ENCODE measurements at places on chromosomes 6 and 20.
A peak's percentile ranks its signal among the peaks of the same experiment; 100 is the strongest.

GRCh38 chr20:52342913-52343312 is 151.3 kb upstream of the ZFP64 start:
- no peak for DNase-seq

- DNase-seq: no peak
Measured at GRCh38 chr20:7323957-7324356, 556.5 kb downstream of the BMP2 start.

GRCh38 chr6:168012431-168013249 is 15.2 kb downstream of the KIF25 start:
- DNase-seq: no peak

DNA sequence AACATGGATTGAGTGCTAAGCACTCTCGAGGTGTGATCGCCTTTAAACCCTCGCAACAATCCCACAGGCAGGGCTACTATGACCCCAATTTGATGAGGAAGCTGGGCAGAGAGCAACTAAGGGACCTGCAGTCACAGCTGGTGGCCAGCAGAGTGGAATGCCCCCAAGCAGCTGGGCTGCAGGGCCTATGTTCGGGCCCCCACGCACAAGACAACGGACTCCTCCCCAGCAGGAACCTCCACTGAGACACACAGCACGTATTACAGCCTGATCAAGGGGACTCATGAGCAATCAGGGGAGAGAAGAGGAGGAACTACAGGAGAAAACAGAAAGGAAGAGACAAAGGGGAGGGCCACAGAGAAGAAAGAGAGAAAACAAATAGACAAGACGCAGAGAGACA is 21.7 kb downstream of the CST7 start:
- no peak for DNase-seq

- DNase-seq: no peak
Measured at GRCh38 chr6:169725125-169726048, 1.1 kb upstream of the PHF10 start.

DNA sequence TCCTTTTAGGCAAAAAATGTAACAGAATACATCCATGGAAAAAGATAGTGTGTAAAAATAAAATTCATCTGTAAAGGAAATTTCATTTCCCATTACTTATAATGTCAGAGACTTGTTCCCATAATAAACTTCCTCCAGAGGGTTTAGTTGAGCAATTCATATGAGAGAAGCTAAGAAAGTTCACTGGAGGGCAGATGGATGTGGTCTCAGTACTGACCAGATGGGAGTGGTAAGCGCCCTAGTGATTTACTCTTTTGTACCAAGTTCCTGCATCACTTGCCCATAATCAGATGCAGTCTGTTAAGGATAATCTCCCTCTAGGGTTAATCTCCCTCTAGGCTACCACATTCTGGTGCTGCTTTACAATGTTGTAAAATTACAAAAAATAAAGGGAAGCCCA is 61.7 kb downstream of the ESF1 start:
- no peak for DNase-seq

DNA sequence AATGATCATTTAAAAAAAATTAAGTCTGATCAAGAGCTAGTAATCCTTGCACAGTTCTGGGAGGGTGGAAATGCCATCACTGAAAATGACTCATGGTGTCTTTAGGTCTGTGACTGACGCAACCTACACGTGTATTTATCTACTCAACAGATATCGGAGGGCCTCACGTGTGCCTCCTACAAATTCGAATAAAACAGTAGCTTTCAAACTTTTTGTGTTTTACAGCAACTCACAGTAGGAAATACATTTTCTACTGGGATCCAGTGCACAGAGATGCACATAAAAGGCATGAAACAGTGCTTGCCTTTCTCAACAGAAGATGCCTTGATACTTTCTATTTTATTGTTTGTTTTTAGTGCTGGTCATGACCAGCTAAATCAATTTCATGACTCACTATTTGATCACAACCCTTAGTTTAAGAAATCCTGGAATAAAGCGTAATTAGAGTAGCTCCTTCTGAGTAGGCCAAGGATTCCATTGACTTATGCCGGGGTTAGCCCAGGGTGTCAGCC is 210.0 kb upstream of the SNX9 start:
- peak; percentile 61 for DNase-seq

DNA sequence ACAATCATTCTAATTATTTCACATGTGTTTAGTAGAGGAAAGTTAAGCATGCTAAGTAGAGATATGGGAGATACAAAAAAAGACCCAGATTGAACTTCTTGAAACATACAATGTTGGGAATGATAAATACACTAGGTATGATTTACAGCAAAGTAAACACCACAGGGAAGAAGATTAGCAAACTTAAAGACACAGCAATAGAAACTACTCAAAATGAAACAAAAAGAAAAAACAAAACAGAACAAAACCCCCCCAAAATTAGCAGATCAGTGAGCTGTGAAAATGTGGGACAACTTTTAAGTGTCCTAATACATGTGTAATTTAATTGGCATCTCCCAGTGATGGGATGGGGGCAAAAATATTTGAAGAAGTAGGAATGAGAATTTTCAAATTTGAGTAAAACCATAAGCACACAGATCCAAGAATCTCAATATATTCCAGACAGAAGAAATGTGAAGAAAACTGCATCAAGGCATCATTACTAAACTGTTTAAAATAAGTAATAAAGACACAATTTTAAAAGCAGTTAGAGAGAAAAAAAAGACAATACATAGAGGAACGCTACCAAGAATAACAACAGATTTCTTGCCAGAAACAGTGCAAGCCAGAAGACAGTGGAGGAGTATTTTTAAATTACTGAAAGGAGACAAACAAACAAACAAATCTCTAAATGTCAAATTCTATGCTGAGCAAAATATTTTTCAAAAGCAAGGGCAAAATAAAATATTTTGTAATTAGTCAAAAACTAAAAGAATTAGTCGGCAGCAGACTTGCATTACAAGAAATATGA is 473.7 kb downstream of the QKI start:
- no peak for DNase-seq

DNA sequence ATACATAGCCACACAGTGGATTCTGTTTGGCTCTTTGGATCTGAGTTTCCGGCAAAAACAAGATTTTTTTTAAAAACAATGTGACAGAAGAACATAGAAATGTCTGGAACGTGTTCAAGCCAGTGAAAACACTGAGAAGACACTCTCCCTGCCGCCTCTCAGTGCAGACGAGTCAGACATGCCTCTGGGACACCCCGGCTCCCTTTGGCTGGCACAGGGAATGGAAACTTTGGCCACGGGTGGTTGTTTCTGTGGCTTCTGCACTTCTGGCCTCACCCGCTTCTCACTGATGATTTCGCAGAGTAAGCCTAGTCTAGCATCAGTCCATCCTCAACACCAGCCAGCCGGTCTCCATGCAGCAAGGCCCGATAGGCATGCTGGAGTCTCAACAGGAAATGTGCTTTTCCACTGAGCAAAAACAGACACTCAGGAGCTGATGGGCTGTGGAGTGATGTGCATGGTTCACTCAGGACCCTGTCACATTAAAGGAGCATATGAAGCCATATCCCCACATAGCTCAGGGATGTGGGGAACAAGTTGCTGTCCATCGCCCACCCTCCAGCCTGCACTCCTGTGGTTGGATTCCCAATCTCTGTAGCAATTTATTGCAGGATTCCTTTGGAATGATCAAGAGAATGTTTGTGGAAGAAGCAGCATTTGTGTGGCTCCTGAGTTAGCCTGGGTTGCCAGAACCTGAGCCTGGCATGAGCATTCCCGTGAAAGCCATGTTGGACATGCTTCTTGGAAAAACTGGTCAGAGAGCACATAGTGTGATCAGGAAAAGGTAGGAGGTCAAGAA is 262.0 kb upstream of the RIN2 start:
- peak; percentile 17 for DNase-seq

GRCh38 chr6:163823577-163823976 is 409.1 kb downstream of the QKI start:
- no peak for DNase-seq

- DNase-seq: peak; percentile 72
Measured at GRCh38 chr6:83365931-83366330, 64.9 kb downstream of the ME1 start.

- no peak for DNase-seq
Measured at GRCh38 chr20:32285621-32286371, 8.3 kb downstream of the KIF3B start.

DNA sequence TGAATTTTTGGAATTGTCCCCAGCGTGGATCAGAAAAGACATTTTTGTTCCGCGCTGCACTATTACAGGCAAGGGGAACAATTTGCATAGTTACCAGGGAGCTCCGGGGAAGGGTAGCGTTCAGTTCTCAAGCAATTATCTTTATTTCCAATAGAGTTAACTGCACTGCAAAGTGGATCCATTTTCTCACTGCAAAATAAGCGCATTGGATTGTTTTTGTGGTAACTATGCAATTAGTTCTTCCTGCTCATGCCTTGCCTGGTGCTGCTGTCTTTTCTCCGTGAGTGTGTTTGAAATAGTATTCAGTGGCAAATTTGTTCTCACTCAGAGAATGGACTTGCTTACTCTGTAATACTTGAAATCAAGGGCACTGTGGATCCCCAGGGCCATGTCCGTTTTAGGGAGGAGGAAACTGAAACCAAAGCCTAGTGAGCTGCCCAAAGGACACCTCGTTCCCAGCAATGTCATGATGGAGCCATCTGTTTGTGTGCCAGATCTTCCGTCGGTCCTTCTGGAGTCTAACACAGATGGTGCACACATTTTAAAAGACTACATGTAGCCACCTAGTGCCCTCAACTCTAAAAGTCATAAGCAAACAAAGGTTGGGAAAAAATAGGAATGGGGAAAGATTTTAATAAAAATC is 7.4 kb upstream of the PCK1 start:
- DNase-seq: no peak

DNA sequence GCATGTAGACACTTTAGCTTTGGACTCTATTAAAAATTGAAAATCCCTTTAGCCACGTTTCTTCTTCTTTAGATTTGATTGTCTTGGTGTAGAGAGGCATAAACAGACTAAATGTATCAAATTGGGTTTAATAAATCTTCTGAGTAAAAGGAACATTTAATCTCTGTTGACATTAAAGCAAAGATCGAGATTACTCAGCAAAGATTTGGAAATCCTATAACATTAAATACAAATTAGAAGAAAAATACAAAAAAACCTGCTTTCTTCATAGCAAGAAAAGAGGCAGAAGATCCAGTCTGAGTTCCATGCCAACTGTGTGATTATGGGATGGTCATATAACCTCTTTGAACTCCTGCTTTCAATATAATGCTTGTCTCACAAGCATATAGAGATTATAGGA is 172.3 kb downstream of the GJA1 start:
- DNase-seq: no peak

DNA sequence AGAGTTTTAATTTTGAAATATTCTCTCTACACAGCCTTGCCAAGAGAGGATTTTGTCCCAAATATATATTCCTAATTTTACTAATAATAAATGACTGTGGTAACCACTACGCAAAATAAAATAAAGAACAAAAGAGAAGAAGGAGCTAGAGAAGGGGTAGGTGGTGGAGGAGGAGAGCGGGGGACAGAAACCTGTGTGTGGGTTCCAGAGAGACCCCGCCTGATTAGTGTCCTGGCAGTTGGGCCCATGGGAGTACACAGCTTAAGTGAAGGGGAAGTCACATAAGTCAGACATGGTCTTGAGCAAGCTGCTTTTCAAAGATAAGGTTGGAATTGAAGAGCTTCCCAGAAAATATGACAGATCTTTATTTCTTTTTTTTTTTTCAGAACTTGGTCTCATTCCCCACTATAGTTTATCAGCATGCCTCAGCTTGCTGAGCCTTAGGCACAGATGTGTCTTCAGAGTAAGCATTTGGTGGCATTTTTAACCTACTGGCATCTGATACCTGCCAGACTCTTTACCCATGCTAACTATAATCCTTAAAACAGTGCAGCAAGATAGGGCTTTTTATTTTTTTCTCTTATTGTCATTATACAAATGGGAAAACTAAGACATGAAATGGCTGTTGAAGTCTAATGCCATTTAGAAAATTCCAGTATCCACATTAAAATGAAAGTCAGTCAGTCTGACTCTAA is 9.6 kb upstream of the RHAG start:
- no peak for DNase-seq

DNA sequence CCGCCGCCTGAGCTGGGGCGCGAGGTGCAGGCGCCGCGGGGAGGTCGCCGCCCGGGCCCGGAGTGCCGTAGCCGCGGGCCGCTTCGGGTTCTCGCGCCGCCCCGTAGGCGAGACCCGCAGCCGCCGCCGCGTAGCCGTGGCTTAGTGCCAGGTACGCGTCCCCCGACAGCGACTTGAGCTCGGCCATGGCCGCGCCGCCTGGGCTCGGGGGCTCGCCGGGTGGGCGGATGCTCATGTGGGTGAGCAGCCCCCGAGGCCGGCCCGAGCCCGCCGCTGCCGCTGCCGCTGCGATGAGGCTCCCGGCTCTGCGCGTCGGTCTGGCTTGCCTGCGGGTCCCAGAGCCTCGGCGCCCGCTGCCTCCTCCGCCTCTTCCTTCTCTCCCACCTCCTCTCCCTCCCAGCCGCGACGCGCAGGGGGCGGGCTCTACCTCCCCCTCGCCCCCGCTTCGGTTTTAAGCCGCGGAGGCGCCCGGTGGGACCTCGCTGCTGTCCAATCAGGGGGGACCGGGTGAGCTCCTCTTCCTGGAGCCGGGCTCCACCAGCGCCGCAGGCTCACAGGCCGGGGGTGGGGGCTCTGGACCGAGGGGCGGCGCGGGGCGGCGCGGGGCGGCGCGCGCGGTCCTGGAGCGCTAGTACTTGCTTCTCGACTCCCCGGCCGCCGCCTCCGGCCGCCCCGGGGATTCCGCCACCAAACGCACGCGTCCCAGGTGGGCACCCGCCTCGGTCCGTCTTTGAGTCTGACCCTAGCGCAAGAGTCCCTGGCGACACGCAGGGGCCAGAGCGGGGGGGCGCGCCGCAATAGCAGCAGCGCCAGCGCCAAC is at the start of gene BHLHE23:
BHLHE23 (minus strand) TSS at position 425 of the 820 bp plus-strand sequence; CDS start at position 235, 190 bp downstream.
- DNase-seq: no peak

DNA sequence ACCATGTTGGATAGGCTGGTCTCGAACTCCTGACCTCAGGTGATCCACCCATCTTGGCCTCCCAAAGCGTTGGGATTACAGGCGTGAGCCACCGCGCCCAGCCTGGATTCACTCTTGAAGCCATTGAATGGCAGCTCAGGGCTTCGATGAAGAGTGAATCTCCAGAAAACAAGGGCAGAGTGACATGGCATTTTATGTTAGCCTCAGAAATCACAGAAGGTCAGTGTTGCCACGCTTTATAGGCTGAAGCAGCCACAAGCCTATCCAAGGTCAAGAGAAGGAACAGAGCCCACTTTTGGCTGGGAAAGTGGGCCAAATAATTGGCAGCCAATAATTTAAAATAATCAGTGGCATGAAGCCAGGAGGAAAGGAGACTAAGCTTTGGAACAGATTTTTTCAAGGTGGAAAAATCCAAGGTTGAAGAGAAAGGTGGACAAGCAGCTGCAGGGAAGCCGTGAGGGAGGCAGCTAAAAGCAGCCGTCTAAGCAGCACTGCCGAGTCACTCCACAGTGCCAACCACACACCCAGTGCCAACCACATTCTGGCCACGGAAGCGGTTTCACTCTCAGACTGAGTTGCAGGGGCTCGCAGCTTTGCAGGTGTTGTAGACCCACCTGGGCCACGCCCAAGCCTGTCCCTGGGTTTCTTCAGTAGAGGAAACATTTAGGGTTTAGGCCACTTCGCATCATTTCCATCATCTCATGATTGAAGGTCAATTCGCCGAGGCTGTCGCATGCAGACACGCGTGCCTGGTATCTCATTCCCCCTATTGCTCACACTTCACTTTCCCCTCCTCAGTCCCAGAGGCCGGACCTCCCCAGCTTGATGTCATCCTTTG is 17.4 kb upstream of the AVP start:
- DNase-seq: no peak

- DNase-seq: no peak
Measured at GRCh38 chr20:5150226-5151076, 23.6 kb downstream of the CDS2 start.

- peak; percentile 47 for DNase-seq
Measured at GRCh38 chr20:32031007-32031958, 20.8 kb upstream of the HCK start.
